ENCODE measurements at places on chromosomes 11 and 22.
A peak's percentile ranks its signal among the peaks of the same experiment; 100 is the strongest.

GRCh38 chr11:117435326-117435725 is 107.7 kb downstream of the CEP164 start:
- DNase-seq, result no peak

DNA sequence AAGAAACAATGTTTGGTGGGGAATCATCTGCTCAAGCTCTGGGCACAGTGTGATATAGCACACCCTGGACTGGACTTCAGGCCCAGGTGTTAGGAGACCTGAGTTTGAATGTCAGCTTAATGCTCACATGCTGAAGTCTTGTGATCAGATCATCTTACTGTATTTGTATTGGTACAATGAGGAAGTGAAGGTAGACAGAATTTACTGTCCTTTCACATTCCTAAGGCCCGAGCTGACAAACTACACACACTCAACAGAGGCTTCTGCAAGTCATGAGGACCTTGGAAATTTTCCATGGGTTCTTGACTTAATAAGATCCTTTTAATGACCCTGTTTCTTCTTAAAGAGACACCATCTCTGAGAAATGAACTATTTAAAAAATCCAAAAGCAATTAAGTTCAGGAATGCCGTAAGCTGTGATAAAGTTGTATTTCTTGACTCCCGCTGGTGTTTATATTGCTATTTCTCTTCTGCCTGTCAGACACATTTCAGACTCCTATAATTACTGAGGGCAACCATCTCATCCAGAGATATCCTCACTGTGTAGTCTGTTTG is 802.0 kb downstream of the DLG2 start:
- DNase-seq, result no peak

DNA sequence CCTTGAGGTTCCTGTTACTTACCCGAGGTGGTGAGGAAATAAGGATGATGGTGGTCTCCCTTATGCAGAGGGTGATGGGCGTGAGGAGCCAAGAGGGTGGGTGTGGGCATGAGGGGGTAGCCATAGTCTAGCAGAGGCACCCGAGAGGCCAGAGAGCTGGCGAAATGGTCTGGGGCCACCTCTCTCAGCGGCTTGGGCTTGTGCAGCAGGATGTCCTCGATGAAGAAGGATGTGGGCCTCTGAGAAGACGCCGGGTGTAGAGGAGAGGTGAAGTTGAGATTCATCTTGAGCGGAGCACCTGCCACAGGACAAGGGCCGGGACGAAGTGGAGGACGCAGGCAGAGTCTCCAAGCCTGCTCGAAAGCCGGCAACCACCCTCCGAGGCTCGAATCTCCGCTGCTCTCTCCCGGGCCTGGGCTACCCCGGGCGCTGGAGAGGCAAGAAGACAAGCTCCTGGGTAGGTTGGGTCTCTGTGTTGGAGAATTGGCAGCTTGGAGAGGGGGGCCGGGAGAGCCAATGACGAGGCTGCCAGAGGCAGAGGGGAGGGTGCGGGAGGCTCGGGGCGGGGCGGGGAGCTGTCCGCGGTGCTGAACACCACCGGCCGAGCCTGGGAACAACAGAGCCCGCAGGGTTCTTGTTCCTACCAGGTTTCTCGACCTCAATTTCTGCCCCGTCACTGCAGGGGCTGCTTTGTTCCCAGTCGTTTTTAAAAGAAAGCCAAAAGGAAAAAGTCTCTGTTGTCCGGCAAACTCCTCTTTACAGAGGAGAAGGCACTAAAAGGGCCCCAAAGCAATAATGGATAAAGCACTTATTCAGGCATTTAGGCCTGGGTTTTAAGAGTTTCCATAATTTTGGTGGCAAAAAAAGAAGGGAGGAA is at the start of gene BSX:
Gene BSX, minus strand, starts transcription at position 447 of the 877 bp plus-strand sequence. Its CDS starts 163 bp downstream, at position 284.
- peak; percentile 43 for DNase-seq

DNA sequence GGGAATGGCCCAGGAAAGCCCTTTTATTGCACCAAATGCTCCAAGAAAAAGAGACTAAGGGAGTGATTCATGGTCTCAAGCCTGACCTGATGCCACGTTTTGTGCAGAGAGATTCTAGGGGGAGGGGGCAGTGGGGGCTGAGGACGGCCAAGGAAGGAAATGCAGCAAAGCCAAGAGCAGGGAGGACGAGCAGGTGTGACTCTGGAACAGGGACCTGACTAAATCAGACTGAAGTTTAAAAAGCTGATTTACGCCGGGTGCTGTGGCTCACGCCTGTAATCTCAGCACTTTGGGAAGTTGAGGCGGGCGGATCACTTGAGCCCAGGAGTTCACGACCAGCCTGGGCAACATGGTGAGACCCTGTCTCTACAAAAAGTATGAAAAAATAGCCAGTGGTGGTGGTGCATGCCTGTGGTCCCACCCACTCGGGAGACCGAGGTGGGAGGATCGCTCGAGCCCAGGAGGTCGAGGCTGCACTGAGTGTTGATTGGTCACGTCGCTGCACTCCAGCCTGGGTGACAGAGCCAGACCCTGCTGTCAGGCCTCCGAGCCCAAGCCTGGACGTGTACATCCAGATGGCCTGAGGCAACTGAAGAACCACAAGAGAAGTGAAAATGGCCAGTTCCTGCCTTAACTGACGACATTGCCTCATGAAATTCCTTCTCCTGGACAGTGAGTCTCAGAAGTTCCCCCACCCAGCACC is 10.8 kb upstream of the IFITM3 start:
- no peak for DNase-seq

- DNase-seq, result no peak
These were observed 67.2 kb downstream of the PRCP start for GRCh38 chr11:82832983-82833382.

DNA sequence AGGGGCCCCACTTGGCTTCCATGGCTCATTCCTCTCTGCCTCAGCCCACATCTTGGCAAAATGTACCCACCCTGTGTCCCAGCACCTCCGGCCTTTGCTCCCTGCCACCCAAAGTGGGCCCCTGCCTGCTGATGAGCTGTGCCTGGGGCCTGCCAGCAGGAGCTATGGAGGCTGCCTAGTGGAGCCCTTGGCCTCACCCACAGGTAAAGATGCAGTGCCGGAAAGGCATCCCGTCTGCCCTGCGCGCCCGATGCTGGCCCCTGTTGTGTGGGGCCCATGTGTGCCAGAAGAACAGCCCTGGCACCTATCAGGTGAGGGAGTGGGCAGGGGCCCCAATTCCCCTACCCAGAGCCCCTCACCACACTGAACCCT is 1.3 kb downstream of the TBC1D10C start:
- DNase-seq, result no peak
